ENCODE measurements at places on chromosomes 2 and 18.

DNA sequence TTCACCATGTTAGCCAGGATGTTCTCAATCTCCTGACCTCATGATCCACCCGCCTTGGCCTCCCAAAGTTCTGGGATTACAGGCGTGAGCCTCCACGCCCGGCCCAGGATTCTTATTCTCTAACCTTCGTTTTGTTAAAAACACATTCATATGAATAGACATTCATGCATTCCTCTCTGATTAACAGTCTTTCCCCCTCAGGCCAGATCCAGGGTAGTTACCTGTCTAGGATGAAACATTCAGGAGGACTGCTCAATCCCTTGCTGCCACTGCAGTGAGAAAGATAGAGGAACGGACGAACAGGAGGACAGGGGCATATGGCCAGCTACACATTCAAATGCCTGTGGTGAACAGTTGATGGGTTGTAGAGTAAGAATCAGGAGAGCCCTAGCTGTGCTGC is 39.6 kb upstream of the EPC2 start:
- DNase-seq: no peak

GRCh38 chr18:41059126-41059415 is 896.0 kb upstream of the PIK3C3 start:
- no peak for DNase-seq

DNA sequence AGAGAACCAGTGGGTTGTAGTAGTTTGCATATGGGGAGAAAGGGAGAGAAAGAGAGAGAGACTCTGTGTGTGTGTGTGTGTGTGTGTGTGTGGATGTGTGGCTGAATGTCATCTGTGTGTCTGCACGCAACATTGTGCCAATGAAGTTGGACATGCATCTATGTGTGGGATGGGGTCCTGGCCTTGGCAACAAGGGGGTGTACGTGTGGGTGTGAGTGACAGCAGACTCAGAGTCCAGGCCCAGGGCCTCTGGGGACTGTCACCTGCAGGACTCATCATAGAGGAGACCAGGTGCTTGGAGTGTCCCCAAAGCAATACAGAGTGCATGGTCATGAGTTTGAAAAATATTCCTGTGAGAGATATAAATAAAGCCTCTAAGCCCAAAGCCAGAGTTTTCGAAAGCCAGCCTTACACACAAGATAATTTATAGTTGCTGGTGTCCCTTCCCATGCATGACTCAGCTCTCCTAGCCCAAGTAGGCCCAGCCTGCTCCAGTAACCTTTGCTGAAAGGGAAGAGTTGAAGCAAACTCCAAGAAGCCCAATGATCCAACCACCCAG is 59.9 kb downstream of the TNP1 start:
- DNase-seq: no peak

DNA sequence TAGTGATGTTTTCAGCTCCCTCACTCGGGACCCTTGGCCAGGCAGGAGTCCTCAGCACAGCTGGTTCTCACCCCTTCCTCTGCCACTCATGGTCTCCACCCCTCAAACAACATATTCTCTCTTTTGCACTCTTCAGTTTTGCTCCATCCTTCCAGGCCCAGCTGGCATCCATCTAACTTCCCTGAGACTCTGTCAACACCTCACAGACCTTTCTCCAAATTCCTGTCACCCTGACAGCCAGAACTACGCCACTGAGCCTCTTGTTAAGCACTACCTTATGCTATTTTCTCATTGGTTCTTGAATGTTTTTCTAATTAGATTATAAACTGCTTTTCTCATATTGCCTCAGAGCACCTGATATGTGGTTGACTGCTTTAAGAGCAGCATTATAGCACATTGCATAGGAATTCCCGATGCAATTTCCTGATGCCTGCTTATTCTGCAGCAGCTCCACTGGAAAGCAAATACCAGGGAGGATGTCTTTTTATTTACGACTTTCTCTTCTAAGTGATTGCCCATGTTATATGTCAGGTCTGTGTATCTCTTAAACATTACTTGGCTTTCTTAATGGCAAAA is 12.4 kb upstream of the INO80C start:
- no peak for DNase-seq

- DNase-seq: no peak
Observed at GRCh38 chr2:169693360-169693759, 845 bp downstream of the CFAP210 start.

- no peak for DNase-seq
Observed at GRCh38 chr2:204705243-204705932, 160.1 kb downstream of the PARD3B start.

Data from activated naive CD8-positive, alpha-beta T cell treated with anti-CD3 and anti-CD28 coated beads, Interleukin-2, amount 50 U/mL, for 24 hours (primary cell).